NCI-H1048 (cell line): ENCODE measurements at places on chromosomes 1 and 21.

DNA sequence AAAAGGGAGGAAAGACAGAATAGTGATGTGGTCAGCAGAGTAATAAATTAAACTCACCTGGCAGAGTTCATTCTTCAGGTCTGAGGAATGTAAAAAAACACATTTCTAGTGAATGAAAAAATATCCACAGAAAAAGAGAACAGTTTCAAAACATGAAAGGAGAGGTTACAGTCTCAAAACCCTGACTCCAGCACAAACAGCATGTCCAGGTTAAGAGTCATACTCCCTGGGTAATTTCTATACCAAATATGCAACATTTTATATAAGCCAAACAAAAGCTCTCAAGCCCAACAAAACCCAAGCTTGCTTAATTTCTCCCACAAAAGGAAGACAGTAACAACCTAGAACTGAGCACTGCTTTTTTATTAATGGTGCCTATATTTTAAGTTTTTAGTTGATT lies 173.0 kb downstream of the NTMT2 start:
- DNase-seq = no peak

- DNase-seq = peak; percentile 65
Measured at GRCh38 chr1:202158810-202159533, 1.4 kb downstream of the PTPN7 start.

GRCh38 chr1:45723248-45723930 lies 27.1 kb downstream of the IPP start:
- no peak for DNase-seq

- DNase-seq = no peak
Measured at GRCh38 chr21:42672699-42673458, 19.5 kb downstream of the PDE9A start.

DNA sequence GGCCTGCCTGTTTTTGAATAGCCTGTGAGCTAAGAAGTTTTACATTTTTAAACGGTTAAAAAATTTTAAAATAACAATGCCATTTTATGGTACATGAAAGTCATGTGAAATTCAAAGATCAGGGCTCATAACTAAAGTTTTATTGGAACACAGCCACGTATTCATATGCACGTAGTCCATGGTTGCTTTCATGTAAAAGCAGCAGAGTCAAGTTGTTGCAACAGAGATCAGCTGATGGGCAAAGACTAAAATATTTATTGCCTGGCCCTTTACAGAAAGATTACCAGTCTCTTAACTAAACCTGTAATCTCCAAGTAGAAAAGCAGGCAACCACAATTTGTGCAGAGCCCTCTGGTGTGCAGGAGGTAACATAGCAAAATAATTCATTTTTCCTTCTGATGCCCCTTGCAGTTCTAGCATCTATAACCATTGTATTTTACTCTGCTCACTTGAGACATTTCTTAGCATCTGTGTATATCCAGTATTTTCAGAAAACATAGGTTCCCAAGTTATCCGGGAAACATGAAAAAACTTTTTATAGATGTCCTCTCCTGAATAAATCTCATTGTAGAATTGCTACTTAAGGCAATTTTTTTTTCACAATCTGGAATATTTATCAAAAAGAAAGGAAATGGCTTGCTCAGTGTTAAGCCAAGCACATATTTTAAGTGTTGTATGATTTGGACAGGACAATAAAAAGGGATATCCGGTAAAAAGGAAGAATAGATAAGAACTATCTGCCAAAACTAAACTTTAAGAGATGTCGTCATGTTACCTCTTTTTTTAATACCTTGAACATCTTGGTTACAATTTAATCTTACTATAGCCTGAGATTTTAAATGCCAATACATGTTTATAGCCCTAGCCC lies 430.8 kb downstream of the PLPP3 start:
- DNase-seq = no peak

GRCh38 chr1:107942814-107943213 lies 22.2 kb downstream of the VAV3 start:
- DNase-seq = no peak

GRCh38 chr21:22892028-22892427 lies 1893.8 kb downstream of the NCAM2 start:
- no peak for DNase-seq

DNA sequence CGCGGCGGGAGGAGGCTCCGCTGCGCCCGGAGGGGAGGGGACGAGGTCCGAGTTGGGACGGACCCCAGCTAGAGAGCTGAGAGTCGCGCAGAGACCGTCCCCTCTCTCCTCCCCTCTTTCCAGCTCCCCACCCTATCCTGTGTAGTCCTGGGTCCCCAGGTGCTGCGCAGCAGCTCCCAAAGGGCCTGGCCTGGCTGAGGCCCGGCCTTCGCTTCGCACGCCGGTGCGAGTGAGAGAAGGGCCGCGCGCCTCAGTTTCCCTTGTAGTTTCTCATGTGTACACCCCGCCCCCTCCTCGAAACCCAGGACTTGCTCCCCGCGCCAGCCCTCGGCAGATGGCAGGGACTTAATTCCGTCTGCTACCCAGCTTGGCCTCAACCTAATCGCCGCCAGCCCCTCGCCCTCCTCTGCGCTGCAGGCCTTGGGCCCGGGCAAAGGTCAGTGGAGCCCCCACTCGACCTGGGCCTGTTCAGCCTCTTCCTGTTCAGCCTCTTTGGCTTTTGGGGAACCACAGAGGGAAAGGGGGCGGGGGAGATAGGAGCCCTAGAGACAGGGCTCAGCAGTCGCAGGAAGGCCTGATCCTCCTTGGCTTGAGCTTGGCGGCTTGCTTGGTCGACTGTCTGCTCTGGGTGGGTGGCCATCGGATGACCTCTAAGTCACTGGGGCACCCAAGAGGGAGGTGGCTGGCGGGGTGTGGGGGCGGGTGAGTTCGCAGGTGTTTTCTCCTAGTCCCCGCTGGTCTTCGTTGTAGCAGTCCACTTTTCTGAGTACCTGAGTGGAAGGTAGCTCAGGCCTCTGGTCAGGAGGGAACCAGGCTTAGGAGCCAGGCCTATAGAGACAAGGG lies 1.0 kb downstream of the ZNF687 start:
- DNase-seq = no peak

- peak; percentile 99 for DNase-seq
Measured at GRCh38 chr1:155273343-155274245, at the start of gene CLK2. TSS of gene CLK2 (minus strand) at chr1:155273504. CDS start at chr1:155270977, 2,527 bp downstream.

DNA sequence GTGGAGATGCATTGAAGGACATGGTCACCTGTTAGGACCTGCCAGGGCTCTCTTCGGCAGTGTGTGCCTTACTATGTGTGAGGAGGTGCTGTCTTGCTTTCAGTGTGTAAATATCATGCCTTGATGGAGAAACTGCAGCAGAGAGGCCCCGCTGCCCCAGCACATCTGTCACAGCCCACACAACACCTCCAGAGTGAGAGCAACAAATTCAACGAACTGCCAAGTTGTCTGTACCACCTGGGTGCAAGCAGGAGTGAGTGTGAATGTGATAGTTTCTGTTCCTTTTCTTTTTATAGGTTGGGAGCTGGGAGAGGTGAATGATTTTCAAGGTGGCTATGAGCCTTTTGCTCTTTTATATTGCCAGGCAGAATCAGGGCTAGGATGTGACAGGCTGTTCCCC lies 114.6 kb upstream of the KIAA0040 start:
- DNase-seq = no peak

DNA sequence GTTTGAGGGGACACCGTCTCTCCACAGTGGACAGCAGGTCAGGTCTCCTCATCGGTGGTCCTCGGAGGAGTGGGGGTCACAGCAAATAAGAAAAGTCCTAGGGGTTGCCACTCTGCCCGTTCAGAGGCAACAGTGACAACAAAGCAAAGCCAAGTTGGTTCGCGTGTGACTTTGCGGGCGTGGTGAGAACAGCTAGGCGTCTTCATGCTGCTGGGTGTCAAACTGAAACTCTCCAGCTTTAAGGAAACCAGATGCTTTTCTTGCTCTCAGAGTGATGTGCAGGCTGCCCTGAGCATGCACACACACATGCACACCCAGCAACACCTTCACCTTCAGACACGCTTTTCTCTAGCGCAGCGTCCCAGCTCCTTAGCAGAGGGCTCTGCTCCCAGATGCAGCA lies 70.1 kb upstream of the ARHGEF16 start:
- no peak for DNase-seq

DNA sequence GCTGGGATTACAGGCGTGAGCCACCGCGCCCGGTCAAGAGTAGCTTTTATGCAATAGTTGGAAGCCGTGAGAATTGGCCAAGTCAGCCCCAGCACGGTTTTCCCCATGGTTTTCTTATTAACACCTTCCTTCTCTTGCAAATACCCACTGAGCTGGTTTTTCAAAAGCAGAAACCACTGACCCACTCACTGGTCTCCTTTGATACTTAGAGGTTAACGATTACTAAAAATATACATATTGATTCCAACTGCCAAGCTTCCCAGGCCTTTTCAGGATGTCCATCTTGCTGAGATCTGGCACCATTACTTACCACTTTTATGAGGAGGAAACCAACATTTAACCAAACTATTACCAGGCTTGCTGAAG lies 25.9 kb upstream of the TARDBP start:
- DNase-seq = no peak

GRCh38 chr21:39630827-39631226 lies 18.1 kb downstream of the B3GALT5 start:
- DNase-seq = no peak

DNA sequence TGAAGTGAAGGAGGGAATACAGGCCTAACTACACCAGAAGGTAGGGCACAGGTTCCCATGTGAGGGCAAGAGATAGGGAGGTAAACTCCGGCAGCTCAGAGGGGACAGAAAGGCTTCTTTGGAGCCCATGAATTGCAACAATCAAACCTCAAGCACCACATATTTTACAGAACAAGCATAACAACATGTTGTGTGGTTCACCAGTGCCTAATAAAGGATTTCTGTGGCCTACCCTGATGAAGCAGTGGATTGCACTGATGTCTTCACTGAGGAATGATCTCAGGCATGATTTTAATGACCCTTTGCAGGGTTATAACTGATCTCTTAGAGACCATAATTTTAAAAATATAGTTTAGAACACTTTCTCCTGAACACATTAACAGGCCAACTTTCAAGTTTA lies 77.4 kb downstream of the RUNX1 start:
- DNase-seq = no peak

- DNase-seq = no peak
Measured at GRCh38 chr1:174956976-174957375, 42.8 kb upstream of the CACYBP start.

DNA sequence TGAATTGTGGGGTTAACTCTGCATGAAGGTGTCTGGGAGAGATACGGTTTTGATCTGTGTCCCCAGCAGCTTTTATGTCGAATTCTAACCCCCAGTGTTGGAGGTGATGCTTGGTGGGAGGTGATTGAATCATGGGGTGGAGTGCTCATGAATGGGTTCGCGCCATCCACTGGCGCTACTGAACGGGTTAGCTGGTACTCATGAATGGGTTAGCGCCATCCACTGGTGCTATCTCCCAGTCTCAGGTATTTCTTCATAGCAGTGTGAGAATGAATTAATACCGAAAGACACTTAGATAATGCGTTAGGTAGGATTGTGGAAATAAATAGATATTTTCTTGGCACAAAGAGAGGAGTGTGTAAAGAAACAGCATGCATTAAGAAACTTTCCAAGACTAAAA lies 32.9 kb upstream of the CLDN8 start:
- no peak for DNase-seq

GRCh38 chr1:157691285-157691920 lies 9.2 kb downstream of the FCRL3 start:
- DNase-seq = no peak

DNA sequence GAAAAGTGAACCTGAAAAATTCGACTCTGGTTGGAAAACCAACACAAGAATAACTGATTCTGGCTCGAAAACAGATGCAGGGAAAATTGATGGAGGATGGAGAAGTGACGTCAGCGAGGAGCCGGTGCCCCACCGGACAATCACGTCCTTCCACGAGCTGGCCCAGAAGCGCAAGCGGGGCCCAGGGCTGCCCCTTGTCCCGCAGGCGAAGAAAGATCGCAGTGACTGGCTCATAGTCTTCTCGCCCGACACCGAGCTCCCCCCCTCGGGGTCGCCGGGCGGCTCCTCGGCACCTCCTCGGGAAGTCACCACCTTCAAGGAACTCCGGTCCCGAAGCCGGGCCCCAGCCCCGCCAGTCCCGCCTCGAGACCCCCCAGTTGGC lies 1.9 kb downstream of the RUSC1 start:
- DNase-seq = no peak
